NCI-H226 (cell line): ENCODE measurements at places on chromosomes 13 and 19.

DNA sequence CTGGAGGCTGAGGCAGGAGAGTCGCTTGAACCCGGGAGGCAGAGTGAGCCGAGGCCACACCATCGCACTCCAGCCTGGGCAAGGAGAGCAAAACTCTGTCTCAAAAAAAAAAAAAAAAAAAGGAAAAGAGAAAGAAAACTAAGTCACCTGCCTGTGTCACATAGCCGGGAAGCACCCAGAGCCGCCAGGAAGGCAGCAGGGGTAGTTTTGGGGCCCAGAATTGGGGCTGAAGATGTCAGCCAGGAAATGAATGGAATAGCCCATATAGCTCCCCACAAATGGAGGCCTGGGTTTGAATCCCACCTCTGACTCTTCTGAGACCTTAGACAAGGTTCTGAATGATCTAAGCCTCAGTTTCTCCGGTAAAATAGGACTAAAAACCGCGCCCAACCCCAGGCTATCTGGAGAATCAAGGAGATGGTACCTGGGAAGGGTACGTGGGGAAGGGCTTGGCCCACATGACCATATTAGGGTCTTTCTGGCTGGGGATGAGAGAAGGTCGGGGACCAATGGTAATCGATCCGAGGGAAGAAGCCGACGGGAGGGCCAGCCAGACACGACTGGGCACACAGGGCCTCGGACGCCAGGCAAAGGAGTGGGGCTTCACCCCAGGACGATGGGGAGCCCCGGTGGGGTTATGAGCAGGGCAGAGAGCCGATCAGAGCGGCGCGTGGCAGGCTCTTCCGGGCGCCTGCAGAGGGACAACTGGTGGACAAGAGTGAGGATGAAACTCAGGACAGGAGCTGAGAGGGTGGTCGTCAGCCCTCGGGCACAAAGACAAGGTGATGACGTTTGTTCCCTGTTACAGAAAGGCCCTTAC lies 14.4 kb downstream of the CCDC124 start:
- no peak for DNase-seq

DNA sequence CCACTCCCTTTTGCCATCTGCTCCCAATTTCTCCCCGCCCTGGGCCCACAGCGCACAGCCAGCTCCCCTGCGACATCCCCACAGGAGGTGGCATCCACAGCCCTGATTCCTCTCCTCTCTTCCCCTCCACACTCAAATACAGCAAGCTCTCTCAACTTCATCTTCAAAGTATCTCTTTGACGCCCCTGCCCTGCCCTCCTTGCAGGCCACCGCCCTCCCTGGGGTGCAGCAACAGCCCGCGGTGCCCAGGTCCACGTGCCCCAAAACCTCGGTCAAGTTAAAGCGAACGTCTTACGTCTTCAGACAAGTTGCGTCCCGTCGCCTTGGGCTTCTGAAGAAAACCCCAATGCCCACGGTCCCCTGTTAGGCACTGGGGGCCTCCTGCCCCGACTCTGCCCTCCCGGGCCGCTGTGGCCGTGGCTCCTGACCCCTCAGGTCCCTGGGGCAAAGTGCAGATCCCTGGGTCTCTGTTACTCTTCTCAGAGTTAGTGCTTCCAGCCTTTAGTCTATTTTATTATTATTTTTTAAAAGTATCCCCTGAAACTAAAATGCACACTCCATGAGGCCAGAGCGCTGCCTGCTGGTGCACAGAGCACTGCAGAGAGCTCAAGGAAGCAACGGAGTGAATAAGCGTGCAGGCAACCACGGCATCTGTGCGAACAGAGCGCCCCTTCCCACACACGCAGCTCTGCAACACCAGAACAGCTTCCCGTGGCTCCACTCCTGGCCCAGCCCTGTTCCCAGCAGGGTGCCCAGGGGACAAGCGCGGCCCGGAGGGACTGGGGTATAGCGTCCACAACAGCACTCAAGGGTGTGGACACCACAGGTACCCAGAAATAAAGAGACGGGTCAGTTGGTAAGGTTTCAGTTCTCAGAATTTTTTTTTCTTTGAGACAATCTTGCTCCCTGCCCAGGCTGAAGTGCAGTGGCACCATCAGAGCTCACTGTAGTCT lies 26.4 kb downstream of the IL17D start:
- no peak for DNase-seq

GRCh38 chr13:75145927-75146326 lies 336.0 kb downstream of the TBC1D4 start:
- DNase-seq = no peak

DNA sequence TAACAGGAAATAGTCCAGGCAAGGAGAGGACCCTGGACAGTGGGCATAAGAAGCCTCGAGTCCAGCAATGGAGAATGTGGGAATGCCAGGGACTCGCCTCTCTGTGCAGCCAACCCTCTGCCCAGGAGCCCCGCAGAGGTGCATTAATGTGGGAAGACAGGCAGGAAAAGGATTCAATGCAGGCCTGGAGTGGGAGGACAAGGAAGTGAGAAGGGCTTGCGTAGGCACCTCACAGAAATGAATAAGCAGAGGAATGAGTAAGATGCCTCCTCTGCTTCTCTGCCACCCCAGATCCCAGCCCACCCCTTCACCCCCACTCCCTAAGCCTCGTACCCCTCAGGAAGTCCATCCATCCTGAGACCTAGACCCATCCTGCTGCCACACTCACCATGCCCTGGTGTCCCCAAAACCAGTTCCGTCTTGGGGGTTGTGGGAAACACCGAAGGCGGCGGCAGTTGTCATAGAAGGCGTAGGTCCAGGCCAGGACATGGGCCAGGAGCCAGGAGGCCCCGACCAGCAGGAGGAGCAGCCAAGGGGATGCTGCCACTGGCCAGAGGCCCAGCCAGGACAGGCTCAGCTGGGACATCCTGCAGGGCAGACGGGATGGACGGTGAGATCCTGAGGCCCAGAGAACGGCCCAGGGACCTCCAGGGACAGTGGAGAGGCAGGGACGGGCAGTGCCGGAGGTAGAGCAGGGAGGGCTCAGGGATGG lies 692 bp downstream of the CYP4F2 start:
- no peak for DNase-seq

- no peak for DNase-seq
Measured at GRCh38 chr13:103143432-103143831, 77.2 kb upstream of the SLC10A2 start.

- DNase-seq = no peak
Measured at GRCh38 chr13:105996391-105997025, 539.0 kb downstream of the EFNB2 start.

DNA sequence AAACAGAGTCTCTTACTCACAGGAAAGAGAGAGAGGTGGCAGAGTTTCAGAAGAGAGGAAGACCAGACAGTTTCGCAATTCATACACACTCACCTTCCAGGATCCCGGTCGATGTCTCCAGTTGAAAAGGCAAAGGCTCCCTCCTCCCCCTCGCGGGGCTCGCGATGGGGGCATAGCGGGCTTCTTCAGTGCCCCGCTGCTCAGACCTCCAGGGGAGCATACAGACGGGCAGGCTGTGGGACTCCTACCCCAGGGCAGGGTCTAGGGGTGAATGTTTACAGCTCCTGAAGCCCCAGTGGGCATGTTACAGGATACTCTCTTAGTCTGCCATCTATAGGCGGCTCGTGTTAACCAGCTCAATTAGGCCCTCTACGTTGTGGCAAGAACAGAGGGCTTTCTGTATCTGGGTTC lies 139.2 kb downstream of the SLITRK5 start:
- no peak for DNase-seq

- no peak for DNase-seq
Measured at GRCh38 chr19:39405958-39406655, 540 bp upstream of the ZFP36 start.

- DNase-seq = no peak
Measured at GRCh38 chr13:97226013-97226412, 3.9 kb downstream of the MBNL2 start.

DNA sequence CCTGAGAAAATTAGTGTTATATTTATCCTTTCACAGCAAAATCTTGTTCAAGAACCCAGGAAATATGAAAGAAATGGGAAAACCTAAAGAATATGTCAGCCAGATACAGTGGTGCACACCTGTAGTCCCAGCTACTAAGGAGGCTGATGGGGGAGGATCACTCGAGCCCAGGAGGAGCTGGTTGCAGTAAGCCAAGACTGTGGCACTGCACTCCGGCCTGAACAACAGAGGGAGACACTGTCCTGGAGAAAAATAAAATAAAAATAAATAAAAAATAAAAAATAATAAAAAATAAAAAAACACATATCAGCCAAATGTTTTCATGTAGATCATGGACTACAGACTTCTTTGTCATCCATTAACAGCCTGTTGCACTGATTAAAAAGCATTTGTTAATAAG lies 244.8 kb upstream of the KLHL1 start:
- no peak for DNase-seq

GRCh38 chr13:24060993-24061392 lies 99.5 kb upstream of the SPATA13 start:
- no peak for DNase-seq

DNA sequence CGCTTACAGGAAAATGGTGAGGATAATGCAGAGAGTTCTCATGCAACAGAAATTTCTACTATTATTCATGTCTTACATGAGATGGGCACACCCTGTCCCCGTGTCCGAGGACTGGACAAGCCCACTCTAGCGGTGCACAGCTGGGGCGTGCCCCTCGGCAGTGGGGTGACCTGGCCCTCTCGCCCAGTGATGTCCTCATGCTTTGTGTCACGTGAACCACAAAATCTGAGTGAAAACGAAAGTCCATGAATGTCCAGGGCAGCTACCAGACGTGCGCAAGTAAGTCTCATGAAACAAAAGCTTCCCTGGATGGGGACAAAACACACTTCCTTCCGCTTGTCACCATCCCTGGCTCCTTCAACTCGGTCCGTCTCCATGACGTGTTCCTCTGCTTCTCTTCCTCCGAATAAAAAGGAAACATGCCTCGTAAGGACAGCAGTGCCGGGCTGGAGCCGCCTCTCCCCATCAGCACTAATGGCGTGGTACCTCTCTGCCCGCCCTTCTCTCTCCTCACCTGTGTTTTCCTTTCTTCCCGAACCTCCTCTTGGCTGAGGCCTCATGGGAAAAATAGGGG lies 45.6 kb downstream of the ANKRD10 start:
- no peak for DNase-seq

GRCh38 chr13:98511435-98511834 lies 65.5 kb downstream of the STK24 start:
- no peak for DNase-seq

- no peak for DNase-seq
Measured at GRCh38 chr13:64482373-64482772, 2747.8 kb downstream of the PCDH9 start.

- no peak for DNase-seq
Measured at GRCh38 chr13:113782472-113782871, 23.4 kb downstream of the TMEM255B start.

DNA sequence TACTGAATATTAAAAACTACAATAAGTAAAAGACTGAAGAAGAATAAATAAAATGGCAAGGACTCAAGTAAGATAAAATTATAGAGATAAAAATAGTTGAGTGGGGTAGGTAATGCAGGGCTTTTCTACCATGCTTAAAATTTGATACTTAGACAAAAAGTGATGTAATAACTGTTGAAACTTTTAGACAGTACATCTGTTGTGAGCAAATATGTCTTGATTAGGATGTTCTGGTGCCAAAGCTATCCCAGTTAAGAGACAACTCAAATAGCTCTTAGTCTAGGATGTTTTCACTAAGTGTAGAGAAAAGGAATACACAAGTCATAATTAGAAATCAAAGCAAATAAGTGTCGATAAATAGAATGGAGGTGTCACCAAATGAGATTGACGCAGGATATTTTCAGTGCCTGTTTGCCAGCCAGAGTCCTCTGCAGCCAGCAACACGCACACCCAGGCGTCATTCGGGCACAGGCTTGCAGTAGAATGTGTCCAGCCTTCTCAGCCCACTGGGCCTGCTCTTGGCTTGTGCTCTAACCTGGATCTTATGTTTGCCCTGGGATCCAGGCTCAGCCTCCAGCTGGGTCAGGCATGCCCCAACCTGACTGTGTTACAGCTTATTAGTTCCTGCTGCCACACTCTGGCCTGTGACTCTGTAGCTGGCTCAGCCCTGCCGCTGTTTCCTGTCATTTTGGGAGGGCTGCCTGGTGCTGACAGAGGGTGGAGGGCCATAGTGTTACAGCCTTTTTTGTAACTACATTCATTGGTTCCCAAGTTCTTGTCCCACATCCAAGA lies 766.2 kb downstream of the PCDH17 start:
- no peak for DNase-seq

DNA sequence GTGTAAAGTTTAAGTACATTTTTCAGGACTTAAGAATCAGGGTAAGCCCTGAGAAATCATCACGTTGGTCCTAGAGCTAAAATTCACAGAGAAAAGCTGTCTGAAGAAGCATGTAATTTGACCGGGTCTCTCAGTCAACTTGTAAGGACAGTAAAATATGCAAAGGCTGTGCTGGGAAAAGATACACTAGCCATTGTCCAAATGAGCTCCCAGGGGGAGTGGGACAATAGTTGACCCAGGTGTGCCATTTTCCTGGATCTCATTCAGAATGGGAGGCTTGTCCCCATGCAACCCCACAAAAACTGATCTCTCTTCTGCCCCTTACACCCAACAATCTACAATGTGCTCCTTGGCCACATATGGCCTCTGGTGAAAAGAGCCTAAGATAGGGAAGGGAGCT lies 437.9 kb downstream of the KLF12 start:
- no peak for DNase-seq

DNA sequence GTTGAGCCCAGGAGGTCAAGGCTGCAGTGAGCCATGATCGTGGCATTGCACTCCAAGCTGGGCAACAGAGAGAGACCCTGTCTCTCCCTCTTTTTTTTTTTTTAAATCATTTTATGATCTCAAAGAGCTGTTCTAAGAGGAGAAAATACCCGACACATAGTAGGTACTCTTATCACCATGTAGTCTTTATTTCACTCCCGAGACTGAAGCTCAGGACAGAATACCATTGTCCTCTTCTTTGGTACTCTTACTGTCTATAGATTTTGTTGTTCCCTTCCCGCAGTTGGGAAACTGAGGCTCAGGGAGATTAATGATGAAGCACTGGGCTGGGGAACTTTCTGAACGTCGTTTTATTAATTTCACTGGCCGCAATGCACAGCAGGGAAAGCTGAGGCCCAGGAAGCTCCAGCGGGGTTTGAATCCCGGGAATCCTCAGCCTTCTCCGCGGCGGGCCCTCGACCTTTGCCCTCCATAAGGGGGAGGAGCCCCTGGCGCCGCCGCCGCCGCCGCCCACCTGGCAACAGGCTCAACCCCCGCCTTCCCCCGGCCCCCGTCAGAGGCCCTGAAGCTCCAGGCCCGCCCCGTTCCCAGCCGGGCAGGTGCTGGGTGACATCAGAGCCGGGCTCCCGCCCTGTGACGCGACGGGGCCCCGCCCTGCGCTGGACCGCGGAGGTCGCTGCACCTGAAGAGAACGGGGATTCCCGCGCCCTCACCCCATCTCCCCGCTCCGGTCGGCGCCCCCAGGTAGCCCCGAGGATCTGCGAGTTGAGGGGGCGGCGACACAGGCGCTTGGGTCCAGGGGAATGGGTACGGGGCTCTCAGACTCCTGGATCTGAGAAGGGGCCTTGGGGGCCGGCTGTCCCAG lies 1.6 kb downstream of the MYH14 start:
- DNase-seq = no peak

GRCh38 chr19:45464852-45465441 lies 2.8 kb upstream of the FOSB start:
- no peak for DNase-seq
